ENCODE measurements at places on chromosomes 6 and 20. TPM values are rescaled to one million over a fixed set of nuclear protein-coding genes. Genes with fewer than 3 reads are reported as not detected.

- DNase-seq, result peak; percentile 54
Measured at GRCh38 chr6:167549213-167549612, 224.3 kb downstream of the TTLL2 start.

GRCh38 chr20:45297786-45298497 lies 8.7 kb upstream of the RBPJL start:
- DNase-seq, result no peak

DNA sequence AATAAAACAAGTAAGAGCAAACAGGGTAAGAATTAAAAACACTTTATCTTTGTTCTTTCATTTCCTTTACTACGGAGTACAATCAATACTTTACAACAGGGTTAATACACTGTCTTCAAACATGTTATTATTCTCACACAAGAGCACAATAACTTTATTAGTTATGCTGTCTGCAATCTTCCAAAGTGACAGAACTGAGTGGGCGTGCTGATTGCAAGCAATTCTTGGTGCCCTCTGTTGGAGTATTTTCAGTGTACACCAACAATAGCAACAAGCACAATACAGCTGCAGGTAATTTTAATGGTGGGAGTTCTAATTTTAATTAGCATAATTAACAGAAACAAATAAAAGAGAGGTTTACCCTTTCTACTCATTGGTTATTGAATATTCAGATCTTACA lies 33.9 kb upstream of the PTPRK start:
- DNase-seq, result peak; percentile 10

GRCh38 chr6:10396785-10397184 lies 18.1 kb downstream of the TFAP2A start:
- DNase-seq, result no peak

DNA sequence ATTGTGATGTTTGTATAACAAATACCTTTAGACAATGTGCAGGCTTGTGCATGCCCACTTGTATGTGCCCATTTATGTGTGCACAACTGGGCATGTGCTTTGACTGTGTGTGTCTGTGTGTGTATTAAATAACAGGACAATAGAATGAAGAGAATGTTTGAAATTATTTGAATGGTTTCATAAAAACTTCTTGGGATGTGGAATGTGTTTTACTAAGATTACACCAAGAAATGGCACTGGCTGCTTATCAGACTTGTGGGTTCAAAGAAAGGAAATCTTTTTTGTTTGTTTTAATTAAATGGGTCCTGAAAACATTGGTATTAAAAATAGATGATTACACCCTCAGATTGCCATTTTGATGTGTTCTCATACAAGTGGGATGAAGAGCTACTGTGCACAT lies 191.6 kb upstream of the CCN2 start:
- no peak for DNase-seq

DNA sequence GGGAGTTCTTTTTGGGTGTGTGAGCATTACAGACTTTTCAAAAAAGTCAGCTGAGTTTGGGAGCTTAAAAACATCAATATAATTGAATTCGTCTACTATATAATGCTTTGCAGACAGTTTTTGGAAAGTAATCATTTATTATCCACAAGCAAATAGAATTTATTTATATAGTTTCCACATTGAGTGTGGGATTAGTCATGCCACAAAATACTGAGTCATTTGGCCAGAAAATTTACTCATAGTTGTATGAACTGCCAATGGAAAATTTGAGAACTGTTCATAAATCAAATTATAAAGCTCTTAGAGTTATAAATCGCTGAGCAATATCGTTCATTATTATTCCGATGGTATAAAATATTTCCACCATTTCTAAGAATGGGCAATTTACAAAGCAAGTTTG lies 5.0 kb downstream of the BEND6 start:
- no peak for DNase-seq

- DNase-seq, result peak; percentile 85
Measured at GRCh38 chr6:63813566-63814120, 178.0 kb downstream of the PHF3 start.

DNA sequence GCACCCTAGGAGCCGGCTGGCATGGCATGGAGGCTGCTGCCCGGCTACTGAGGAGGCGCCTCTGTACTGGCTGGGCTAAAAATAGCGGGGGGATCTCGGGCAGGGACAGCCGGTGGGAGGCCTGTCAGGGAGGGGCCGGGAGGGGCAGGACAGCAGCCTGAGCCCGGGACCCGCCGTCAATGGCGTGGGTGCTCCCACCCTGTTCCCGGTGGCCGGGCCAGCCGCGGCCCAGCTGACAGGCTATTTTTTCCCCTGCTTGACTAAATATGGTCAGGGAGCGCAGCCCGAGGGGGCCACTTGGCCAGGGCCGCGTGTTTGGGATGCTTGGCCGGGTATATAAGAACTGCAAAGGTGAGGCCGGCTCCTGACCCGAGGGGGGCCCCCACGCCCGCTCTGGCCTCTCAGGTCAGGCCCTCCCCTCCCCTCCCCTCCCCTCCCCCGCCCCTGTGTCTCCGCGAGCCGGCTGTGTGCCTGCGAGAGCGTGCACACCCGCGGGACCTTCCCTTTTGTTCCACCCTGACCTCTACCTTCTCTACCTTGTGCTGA lies 74.4 kb upstream of the GATA5 start:
- peak; percentile 84 for DNase-seq

GRCh38 chr6:33288141-33288920 lies 708 bp downstream of the WDR46 start:
- DNase-seq, result no peak

DNA sequence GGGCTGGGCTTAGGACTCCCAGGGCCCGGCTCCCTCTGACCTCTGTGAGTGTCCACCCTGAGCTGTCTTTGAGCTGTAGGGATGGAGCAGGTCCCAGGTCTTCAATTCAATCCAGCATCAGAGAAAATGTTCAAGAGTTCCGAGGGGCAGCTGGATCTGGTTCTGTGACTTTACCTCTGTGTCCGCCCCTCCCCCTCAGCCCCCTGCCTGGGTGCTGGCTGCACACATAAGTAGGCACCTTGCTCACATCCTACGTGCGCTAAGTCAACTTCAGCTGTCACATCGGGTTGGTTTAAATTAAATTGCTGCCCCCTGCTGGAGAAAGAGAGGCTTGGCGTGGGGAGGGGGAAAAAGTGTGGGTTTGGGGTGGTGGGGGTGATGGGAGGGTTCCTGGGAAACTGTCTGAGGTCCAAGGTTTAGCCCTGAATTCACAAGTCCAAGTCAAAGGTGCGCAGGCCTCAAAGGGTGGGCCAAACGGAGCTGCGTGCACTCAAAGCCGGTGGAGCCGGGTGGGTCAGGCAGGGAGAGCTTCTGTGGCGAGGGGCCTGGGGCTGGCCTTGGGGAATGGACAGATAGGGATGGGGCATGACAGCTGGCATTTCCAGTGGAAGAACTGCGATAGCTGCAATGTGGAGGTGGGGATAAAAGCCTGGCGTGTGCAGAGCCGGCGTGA lies 3.0 kb downstream of the WFDC5 start:
- no peak for DNase-seq

GRCh38 chr6:134170844-134171243 lies 118.4 kb upstream of the SLC2A12 start:
- DNase-seq, result no peak

DNA sequence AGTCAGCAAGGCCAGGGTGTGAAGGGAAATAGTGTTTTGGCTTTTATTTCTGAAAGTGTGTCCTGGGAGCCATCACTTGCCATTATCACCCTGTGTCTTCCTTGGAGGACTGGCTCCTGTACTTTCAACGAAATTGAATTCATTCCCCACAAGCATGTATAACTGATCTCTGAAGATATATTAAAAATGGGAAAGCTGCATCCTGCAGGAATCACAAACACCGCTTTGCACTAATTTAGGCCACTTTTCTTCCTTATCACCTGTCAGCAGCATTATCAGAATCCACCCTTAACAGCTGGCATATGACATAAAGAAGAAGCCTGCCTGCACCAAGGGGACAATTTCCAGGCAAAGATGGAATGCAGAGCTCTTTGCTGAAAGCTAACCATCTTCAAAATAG lies 56.2 kb downstream of the LAMP5 start:
- no peak for DNase-seq

The MUCL3 gene
- not detected for polyA plus RNA-seq

The EEF1E1 gene
- polyA plus RNA-seq, result 23.7 TPM

The SAMD10 gene
- polyA plus RNA-seq, result 4.4 TPM

The MUC21 gene
- not detected for polyA plus RNA-seq

The ECT2L gene
- polyA plus RNA-seq, result 0.24 TPM

The FAM184A gene
- polyA plus RNA-seq, result 12.4 TPM
